ENCODE measurements at places on chromosomes 4 and X.

DNA sequence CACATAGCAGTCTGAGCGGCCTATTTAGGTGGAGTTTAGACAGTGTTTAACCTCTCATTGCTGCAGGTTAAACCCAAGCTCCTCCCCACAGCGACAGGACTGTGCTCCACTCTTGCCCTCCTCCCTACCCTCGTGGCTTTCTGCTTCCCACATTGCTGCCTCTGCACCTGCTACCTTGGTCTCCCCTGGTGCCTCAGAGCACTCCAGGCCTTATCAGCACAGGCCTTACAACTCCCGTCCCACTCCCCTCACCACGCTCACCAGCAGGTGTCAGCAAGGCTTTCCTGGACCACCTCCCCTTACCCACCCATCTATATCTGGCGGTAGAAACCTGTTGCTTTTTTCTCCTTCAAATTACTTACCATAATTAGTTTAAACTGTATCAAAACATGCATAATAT is 18.6 kb downstream of the HELT start:
- DNase-seq: no peak

DNA sequence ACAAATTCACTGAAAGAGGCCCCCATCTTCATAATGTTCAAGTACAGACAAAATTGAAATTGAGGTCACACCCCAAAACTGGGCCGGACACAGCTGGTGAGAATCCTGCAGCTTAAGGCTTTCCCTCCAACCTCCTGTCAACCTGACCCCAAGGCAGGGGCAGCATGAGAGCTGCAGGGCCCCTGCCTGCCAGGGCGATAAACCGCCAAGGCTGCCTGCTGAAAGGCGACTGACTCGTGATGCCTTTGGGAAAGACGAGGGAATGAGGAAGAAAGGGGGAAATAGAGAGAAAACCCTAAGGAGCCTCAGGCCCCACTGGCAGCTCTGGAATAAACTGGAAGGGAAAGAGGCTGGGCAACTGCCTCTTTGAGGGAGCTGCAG is 7.3 kb upstream of the IRAK1 start:
- DNase-seq: no peak

- no peak for DNase-seq
Measured at GRCh38 chrX:68488657-68489056, 10.2 kb upstream of the YIPF6 start.

- no peak for DNase-seq
Measured at GRCh38 chrX:44189116-44189515, 154.4 kb downstream of the EFHC2 start.
